Common myeloid progenitor, CD34-positive (primary cell): ENCODE measurements at places on chromosomes 12 and 14.
A peak's percentile ranks its signal among the peaks of the same experiment; 100 is the strongest.

DNA sequence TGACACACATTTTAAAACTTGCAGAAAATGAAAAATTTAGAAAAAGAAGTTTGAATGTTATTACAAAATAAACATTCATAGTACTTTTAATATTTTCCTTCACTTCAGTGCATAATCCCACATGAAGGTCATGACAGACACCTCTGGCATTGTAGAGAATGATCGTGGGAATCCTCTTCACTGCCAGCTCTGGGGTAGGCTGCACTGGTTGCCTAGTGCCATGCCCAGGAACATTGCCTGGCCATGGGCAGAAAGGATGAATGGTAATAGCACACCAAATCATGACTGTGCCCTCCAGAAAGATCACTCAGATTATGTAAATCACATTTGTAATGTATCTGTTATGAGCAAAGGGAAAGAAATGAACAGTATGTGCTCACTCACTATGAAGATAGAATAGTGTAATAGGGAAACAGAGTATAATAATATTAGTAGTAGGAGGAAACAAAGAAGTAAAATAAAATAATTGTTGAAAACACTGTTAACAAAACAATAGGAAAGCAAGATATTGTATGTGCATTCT, 161.6 kb downstream of the PLCZ1 start:
- DNase-seq = no peak

GRCh38 chr12:42129595-42130204, 15.0 kb downstream of the GXYLT1 start:
- peak; percentile 82 for DNase-seq

DNA sequence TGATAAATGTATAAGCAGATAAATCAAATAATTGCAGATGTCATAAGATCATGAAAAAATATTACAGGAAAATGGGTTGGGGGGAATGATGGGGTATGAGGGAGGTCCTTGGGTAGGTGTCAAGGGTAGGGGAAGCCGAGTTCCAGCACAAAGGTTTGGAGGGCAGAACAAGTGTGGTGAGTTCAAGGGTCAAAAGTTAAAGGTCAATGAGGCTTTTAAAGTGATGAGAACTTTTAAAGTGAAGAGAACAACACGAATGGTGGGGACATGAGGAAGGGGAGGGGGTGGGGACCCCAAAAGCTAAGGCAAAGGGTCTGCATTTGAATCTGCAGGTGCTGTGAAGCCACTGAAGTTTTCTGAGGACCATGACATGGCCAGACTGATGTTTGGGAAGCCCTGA, 200.6 kb upstream of the NOS1 start:
- DNase-seq = no peak

- no peak for DNase-seq
Observed at GRCh38 chr12:87140262-87140661, 884.1 kb upstream of the MGAT4C start.

- no peak for DNase-seq
Observed at GRCh38 chr12:45775964-45776363, 46.5 kb downstream of the ARID2 start.

DNA sequence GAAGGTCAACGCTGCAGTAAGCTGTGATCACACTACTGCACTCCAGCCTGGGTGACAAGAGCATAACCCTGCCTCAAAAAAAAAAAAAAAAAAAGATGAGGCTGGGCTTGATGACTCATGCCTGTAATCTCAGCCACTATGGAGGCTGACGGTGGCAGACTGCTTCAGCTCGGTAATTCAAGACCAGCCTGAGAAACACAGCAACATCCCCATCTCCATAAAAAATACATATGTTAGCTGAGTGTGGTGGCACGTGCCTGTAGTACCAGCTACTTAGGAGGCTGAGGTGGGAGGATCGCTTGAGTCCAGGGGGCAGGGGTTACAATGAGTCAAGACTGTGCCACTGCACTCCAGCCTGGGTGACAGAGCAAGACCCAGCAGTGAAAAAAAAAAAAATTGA, 50.4 kb downstream of the GXYLT1 start:
- peak; percentile 30 for DNase-seq

DNA sequence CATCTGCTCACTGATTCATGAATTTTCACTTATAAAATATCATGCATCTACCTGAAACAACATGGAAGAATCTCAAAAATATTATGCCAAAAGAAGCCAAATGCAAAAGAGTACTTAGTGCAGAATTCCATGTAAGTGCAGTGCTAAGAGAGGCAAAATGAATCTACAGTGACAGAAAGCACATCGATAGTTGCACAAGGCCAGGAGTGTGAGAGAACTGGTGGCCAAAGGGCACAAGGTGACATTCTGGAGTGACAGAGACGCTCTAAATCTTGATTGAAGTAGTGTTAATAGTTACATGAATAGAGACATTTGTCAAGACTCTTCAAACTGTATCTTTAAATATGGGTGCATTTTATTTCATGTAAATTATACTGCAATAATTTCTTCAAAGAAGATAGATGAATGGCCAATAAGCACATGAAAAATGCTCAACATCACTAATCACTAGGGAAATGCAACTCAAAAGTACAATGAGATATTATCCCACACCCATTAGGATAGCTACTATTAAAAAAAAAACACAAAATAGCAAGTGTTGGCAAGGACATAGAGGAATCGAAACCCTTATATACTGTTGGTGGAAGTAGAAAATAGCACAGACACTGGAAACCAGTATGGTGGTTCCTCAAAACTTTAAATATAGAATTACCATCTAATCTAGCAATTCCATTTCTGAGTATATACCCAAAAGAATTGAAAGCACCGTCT, 71.7 kb upstream of the KICS2 start:
- no peak for DNase-seq

DNA sequence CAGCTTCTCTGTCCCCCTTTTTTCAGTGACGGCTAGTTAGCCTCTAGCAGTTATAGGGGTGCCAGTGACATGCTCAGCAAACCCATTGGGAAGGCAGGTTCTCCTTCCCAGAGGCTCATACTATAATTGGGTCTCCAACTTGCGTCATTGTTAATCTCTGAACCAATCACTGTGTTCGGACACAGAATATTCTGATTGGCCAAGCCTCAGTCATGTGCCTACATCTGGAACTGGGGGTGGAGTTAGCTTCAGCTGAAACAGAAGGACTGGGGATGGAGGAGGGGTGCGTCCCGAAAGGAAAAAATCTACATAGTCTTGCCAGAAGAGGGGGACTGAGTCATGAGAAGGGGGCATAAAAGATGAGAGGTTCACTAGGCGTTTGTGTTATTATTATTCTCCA, 165.6 kb downstream of the SUDS3 start:
- no peak for DNase-seq

DNA sequence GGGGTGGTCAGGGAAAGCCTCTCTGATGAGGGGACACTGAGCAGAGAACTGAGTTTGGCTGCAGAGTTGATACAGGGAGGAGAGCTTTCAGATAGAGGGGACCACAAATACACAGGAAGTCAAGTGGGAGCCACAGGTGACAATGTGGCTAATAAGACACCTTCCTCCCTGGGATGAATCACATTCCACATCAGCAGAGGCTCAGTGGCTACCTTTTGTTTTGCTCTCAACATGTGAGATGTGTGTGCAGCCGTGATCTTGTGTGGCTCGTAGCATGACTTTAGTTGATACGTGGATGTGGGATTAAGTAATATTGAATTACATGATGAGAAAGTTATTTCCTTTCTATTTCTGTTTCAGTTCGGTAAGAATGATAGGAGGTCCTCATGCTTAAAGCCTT, 7.5 kb downstream of the CRADD start:
- peak; percentile 21 for DNase-seq

DNA sequence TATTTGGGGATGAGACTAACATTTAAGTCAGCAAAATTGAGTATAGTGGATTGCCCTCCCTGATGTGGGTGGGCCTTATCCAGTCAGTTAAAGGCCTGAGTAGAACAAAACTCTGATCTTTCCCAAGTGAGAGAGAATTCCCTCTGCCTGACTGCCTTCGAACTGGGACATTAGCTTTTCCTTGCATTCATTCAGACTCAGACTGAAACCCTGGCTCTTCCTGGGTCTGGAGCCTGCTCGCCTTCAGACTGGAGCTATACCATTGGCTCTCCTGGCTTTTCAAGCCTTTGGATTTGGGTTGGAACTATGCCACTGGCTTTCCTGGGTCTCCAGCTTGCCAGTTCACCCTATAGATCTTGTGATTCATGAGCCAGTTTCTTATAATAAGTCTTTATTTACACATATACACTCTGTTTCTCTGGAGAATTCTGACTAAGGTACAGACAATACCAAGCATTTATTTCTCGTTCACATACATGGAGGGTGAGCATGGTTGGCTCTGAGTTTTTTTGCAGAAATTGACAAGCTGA, 296.5 kb downstream of the ERC1 start:
- no peak for DNase-seq

GRCh38 chr14:42565556-42565955, 958.9 kb downstream of the LRFN5 start:
- no peak for DNase-seq

DNA sequence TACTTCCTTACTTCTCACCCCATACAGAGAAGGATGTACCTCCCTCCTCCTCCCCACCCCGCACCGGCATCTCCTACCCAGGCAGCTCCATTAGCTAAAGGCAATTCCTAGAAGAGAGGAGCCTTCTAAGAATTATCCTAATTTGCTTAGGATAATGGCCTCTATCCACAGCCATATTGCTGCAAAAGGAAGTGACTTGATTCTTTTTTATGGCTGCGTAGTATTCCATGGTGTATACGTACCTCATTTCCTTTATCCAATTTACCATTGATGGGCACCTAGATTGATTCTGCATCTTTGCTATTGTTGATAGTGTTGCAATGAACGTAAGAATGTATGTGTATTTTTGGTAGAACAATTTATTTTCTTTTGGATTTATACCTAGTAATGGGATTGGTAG, 189.7 kb downstream of the PCNX1 start:
- no peak for DNase-seq

DNA sequence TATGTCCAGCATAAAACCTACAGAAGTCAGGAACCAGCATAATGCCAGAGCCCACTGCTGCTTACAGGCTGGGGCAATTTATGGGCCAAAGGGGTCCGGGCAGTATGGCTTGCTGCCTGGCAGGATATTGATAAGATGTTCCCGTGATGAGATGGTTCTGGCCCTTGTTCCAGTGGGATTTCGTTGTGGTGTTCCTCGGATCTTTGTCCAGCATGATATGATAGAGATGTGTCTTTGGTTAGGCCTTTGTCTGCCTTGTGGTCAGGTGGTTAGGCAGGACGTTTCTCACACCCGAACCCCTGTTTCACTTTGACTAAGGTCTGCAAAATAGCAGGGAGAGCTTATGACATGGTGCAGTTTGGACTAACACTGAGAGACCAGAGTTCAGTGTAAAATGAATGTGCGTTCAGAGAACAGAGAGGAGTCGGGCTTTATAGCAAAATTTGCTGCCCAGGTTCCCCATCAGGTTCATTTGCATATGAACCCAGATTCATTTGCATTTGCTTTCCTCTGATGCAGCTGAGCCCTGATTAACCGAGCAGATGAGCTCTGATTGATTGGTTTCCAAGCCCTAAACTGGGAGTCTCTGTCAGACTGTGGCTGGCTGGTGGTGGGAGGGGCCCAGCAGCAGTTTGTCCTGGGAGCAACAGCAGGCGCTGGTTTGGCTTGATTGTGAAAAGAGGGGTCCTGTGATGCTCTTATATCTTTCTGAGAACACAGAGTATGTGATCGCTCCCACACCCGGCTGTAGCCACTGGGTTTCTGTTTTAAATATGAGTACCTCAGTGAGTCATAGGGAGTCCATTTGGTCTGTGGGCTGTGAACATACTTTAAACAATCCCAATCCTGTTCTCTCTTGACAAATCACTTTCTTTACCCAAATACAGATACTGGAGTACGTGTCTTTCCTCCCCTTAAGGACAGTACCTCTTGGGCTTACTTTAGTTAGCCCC, 156.3 kb upstream of the PZP start:
- DNase-seq = no peak

DNA sequence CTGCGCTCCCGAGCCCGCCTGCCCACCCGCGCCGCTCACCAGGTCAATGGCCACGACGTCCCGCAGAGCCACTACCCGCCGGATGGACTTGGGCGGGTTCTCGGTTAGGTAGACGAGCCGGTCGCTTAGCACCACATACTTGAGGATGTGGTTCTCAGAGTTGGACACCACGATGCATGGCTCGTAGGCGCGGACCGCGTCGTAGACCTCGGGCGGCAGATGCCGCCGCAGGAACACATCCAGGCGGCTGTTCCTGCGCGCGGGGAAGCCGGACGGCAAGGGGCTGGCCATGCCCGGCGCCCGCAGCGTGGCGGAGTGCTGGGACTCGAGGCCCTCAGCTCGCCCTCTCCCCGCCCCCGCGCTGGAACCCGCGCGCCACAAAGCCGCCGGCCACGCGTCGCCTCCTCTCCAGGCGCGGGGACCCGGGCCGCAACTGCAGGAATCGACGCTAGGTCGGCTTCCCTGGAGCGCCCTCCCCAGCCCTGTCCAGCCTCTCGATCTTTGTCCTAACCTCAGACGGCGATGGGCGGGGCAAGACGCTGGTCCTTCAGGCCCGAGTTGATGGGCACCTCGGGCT, at the start of gene C12orf56:
Gene C12orf56 (minus strand): TSS at position 484 of the 577 bp plus-strand sequence. CDS start 193 bp downstream, at position 291.
- no peak for DNase-seq

GRCh38 chr12:106914796-106915634, 40.7 kb upstream of the TMEM263 start:
- peak; percentile 43 for DNase-seq

- DNase-seq = peak; percentile 79
Observed at GRCh38 chr12:27424631-27425230, 21.8 kb upstream of the SMCO2 start.

DNA sequence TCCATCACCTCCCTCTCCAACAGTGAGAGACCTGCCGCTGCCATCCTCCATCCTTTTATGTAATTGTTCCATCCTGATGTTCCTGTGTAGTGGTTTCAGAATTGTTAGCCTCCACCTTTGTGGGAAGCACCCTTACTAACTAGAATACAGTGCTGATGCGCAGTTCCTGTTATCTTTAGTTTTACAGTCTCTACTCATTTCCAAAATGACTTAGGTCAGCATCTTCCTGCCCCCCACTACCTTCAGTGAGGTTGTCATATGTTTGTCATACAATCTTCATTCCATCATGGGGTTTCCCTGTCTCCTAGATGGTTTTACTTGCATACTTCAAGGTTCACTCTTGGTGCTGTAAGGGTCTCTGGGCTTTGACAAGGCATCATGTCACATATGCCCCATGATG, 69.8 kb downstream of the EML1 start:
- DNase-seq = no peak

- DNase-seq = no peak
Observed at GRCh38 chr14:97916100-97916499, 1118.9 kb downstream of the VRK1 start.

- peak; percentile 73 for DNase-seq
Observed at GRCh38 chr14:58428118-58428683, 682 bp downstream of the KIAA0586 start.
